Gastrocnemius medialis (tissue), 4 donors: ENCODE measurements at places on chromosomes 4 and X. TPM values are rescaled to one million over a fixed set of nuclear protein-coding genes. Genes with fewer than 3 reads are reported as not detected.

GRCh38 chr4:98585596-98585995 lies 72.8 kb downstream of the TSPAN5 start:
- no peak for DNase-seq
- no peaks in the 10 kb centered on the region for H3K36me3 ChIP-seq
- no peaks in the 10 kb centered on the region for H3K27me3 ChIP-seq
- H3K27ac ChIP-seq: no peak overlapping the region
- no peak overlapping the region for H3K4me3 ChIP-seq

DNA sequence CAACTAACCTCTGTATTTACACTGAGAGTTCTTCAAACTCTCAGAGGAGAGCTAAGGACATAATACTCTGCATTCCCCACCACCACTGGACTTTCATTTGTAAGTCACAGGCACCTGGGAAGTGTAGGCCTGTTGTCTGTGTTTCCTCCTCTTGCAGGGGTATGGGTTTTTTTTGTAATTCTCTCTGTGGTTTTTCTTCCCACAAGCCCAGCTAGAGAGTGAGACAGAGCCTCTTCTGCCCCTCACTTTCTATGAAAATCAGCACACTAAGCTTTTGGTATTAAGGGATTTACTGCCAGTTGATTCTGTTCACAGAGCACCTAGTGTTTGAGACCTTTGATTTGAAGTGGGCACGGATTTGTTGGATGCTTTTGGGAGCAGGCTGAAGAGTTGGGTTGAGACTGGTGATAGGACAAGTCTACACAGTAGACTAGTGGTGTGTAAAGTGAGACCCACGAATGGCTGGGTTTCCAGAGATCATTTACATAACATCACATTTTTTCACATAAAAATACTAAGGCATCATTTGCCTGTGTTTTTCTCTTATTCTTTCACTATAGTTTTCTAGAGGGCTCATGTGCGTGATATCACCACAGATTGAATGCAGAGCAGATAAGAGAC lies 28.9 kb upstream of the WDR17 start:
- H3K4me1 ChIP-seq: no peaks in the 10 kb centered on the region
- DNase-seq: no peak
- no peak overlapping the region for H3K27ac ChIP-seq
- H3K27me3 ChIP-seq: no peaks in the 10 kb centered on the region
- H3K4me3 ChIP-seq: no peak overlapping the region
- H3K36me3 ChIP-seq: no peaks in the 10 kb centered on the region

DNA sequence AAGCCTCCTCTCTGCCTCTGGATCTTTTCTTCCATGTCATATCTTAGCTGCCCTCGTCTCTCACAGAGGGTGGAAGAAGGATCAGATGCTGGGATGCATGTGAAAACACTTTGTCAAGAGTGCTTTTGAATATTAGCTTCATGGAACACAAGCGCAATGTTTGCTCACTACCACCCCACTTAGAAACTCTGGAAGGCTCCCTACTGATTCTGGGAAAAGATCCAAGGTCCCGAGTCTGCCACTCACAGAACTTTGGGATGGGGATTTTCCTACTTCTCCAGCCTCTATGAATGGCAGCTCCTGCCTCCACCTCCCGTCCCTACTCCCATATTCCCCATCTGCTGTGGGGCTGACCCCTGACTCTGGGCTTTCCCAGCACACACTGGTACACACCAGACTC lies 40.2 kb upstream of the CRMP1 start:
- H3K27ac ChIP-seq: no peak overlapping the region
- H3K36me3 ChIP-seq: no peaks in the 10 kb centered on the region

DNA sequence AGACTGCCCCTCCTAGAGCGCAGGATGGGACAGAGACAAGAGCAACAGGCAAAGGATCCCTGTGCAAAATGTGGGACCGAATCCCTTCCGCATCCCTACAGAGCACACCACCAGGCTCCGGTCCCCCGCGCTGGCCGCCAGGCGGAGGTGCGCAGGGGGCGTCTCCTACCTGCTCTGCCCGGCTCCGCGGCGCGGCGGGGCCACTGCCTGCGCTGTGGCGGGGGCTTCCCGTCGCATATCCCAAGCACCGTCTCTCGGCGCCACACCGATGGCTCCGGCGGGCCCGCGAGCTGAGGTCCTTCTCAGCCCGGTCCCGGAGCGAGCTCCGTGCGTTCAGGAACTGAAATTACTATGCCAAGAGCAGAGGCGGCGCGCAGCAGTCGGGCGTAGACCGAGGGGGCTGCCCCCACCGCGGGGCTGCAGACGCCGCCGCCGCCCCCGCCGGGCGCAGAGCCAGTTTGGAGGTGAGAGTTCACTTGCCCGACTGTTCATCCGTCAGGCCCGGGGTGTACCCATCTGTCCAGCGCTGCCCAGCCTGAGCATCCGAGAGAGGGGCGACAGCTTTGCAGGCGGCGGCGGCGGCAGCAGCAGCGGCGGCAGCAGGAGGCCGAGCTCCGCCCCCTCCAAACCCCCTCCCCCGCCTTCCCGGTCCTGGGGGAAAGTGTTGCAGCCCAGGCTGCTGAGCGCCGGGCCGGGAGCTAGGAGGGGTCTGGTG lies at the start of gene GPRIN3:
GPRIN3 (minus strand) TSS at position 355 of the 715 bp plus-strand sequence. CDS start 57,690 bp downstream, outside the sequence.
- peaks cover 6% of the 10 kb centered on the region for H3K27me3 ChIP-seq
- DNase-seq: no peak
- H3K4me3 ChIP-seq: peak within 1 kb of the TSS; percentile 58
- H3K27ac ChIP-seq: peak within 1 kb of the TSS; percentile 35
- no peaks in the 10 kb centered on the region for H3K4me1 ChIP-seq
- no peaks in the 10 kb centered on the region for H3K36me3 ChIP-seq

DNA sequence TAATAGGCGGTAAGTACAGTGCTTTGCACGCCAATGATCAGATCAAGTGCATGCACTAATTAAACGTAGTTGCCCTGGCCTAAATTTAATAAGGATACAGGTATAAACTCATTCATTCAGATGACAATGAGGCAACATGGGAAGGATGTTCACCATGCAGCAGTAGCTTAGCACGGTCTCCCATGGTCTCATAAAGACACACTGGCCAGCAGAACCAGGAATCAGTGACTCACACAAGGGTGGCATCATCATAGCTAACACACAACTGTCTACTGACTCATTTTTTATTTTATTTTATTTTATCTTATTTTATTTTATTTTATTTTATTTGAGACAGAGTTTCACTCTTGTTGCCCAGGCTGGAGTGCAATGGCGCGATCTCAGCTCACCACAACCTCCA lies 42.7 kb downstream of the TMEM156 start:
- H3K4me1 ChIP-seq: no peaks in the 10 kb centered on the region
- H3K27me3 ChIP-seq: no peaks in the 10 kb centered on the region
- H3K4me3 ChIP-seq: no peak overlapping the region
- no peak for DNase-seq
- H3K36me3 ChIP-seq: no peaks in the 10 kb centered on the region
- H3K27ac ChIP-seq: no peak overlapping the region

GRCh38 chr4:74536557-74536956 lies 91.6 kb downstream of the AREG start:
- no peaks in the 10 kb centered on the region for H3K4me1 ChIP-seq
- no peak overlapping the region for H3K27ac ChIP-seq
- H3K36me3 ChIP-seq: no peaks in the 10 kb centered on the region

DNA sequence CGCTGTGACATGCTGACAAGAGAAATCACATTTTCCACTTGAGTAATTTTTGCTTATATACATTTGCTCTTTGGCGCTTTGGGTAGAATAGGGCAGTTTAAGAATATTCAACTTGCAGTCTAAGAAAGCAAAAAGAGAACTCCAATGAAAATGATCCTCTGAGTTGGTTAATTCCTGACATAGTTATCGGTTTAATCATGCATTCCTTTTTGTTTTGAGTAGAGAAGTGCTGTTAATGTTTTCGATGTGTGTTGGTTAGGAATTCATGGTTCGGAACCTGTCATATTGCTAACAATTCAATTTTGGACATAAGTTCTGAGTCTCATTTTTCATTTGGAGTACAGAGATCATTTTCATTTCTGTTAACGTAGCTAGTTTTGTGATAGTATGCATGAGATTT lies 700.6 kb upstream of the PITX2 start:
- H3K27me3 ChIP-seq: no peaks in the 10 kb centered on the region
- H3K4me1 ChIP-seq: no peaks in the 10 kb centered on the region
- no peaks in the 10 kb centered on the region for H3K36me3 ChIP-seq
- DNase-seq: no peak

- H3K36me3 ChIP-seq: no peaks in the 10 kb centered on the region
- H3K4me1 ChIP-seq: no peaks in the 10 kb centered on the region
- no peak overlapping the region for H3K27ac ChIP-seq
- no peak for DNase-seq
Observed at GRCh38 chr4:10664408-10664807, 20.2 kb downstream of the CLNK start.

The TDO2 gene
- total RNA-seq: 2.0 TPM

The GAGE13 gene
- total RNA-seq: not detected

The DKK2 gene
- not detected for total RNA-seq

The ZNF157 gene
- 0.25 TPM for total RNA-seq

The CD99 gene
- total RNA-seq: 110 TPM

The SHROOM3 gene
- total RNA-seq: 1.3 TPM
